Testis (tissue), 5 donors: ENCODE measurements at places on chromosomes 12 and 14. TPM values are rescaled to one million over a fixed set of nuclear protein-coding genes. Genes with fewer than 3 reads are reported as not detected.

GRCh38 chr12:13146336-13146938 is 43.0 kb upstream of the GSG1 start:
- DNase-seq, result peak; percentile 26

DNA sequence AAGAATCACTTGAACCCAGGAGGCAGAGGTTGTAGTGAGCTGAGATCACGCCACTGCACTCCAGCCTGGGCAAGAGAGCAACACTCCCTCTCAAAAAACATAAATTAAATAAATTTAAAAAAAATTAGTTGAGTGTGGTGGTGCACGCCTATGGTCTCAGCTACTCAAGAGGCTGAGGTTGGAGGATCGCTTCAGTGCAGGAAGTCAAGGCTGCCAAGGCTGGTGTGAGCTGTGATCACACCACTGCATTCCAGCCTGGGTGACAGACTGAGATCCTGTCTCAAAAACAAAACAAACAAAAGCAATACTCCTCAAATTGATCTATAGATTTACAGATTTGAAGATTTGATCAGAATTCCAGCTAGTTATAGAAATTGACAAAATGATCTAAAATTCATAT is 92.7 kb upstream of the RESF1 start:
- DNase-seq, result no peak

- DNase-seq, result peak; percentile 19
Observed at GRCh38 chr14:77804592-77804991, 4.7 kb downstream of the ADCK1 start.

Gene CAND1
- total RNA-seq, result 125 TPM

- no peak for DNase-seq
Observed at GRCh38 chr12:68400226-68400829, 68.2 kb upstream of the MDM1 start.

- no peak for DNase-seq
Observed at GRCh38 chr12:128702371-128702770, 121.4 kb downstream of the SLC15A4 start.

Gene KCNA1
- total RNA-seq, result 0.08 TPM

DNA sequence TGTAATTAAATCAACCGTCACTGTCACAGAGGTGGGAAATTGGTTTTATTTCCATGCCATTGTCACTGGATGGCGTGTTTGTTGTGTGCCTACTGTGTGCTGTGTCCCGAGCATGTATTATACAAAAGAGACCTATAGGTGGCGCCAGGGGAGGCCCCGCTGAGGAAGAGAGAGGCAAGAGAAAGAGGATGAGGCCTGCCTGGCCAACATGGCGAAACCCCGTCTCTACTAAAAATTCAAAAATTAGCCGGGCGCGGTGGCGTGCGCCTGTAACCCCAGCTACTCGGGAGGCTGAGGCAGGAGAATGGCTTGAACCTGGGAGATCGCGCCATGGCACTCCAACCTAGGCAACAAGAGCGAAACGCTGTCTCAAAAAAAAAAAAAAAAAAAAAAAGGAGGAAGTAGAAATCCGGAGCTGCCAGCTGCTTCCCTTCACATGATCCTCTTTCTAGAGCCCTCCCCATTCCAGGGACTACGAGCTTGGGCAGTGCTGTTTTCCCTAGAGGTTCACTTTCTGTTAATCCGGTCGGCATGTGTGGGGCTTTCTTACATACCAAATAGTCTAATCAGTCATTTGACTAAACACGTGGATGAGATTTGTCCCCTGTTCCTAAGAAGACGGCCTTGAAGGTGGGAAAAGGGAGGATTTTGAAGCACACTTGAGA is 6.4 kb upstream of the CCDC175 start:
- no peak for DNase-seq

Gene MYH6
- total RNA-seq, result 0.39 TPM

DNA sequence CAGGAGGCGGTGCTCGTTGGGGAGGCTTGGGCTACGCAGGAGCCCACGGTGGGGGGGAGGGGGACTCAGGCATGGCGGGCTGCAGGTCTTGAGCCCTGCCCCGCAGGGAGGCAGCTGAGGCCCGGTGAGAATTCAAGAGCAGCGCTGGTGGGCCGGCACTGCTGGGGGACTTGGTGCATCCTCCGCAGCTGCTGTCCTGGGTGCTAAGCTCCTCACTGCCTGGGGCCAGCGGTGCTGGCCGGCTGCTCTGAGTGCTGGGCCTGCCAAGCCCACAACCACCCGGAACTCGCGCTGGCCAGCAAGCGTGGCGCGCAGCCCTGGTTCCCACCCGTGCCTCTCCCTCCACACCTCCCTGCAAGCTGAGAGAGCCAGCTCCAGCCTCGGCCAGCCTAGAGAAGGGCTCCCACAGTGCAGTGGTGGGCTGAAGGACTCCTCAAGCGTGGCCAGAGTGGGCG is 3.2 kb downstream of the METTL25 start:
- no peak for DNase-seq

GRCh38 chr12:57944313-57945023 is 3.1 kb downstream of the ATP23 start:
- DNase-seq, result no peak

- no peak for DNase-seq
Observed at GRCh38 chr14:79949906-79950305, 261.4 kb downstream of the DIO2 start.

Gene CCDC177
- 1.7 TPM for total RNA-seq

DNA sequence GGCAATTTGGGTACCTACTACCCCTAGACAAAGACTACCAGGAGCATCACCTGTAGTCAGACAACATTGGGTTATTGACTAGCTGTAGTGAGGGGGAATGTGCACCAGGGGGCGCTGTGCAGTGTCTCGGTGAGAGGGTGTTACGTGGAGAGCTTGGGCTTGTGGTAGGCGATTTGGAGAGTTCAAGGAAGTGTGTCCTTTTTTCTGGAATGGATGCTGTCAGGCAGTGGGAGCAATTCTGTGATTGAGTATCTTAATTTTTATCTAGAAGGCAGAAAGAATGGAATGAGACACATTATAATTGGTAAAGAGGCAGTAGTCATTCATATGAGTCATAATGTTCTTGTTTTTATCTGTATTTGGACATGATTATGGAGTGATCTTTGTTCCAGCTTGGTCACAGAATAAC is 187.7 kb downstream of the GALC start:
- peak; percentile 56 for DNase-seq

Gene SMCO3
- not detected for total RNA-seq

- DNase-seq, result no peak
Observed at GRCh38 chr12:56632701-56633467, 2.8 kb upstream of the BAZ2A start.

GRCh38 chr14:24715239-24715638 is 81.2 kb upstream of the GZMB start:
- DNase-seq, result no peak

DNA sequence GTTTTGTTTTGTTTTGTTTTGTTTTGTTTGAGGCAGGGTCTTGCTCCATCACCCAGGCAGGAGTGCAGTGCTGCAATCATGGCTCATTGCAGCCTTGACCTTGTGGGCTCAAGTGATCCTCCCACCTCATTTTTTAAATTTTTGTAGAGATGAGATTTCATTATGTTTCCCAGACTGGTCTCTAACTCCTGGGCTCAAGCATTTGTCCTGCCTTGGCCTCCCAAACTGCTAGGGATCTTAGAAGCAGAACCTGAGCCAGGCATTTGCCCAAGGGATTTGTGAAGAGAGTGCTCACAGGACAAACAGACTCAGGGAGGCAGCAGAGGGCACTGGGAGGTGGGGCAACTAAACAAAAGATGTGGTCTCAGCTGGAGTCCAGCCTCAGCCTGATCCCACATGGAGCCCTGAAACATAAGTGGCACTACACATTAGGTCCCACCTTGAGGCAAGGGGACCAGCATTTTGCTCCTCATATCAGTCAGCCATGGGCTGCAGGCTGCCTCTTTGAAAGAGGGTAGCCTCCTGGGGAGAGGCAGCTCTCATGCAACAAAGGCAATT is 86.2 kb upstream of the CMKLR1 start:
- peak; percentile 21 for DNase-seq

- DNase-seq, result no peak
Observed at GRCh38 chr12:73599268-73599667, 938.4 kb upstream of the ATXN7L3B start.

GRCh38 chr14:69107407-69108003 is 45.4 kb downstream of the DCAF5 start:
- DNase-seq, result peak; percentile 48

Gene TAC3
- 2.5 TPM for total RNA-seq

Gene ESR2
- total RNA-seq, result 19.8 TPM

- no peak for DNase-seq
Observed at GRCh38 chr14:25150934-25151790, 101.2 kb upstream of the STXBP6 start.

GRCh38 chr12:105083551-105084105 is 630 bp downstream of the ALDH1L2 start:
- DNase-seq, result peak; percentile 61

- DNase-seq, result no peak
Observed at GRCh38 chr12:120705618-120706017, 4.6 kb upstream of the UNC119B start.

GRCh38 chr14:25049568-25050268 is at the start of gene STXBP6:
Gene STXBP6, minus strand, starts transcription at chr14:25050147. Its CDS starts 75,329 bp downstream, at chr14:24974818.
- peak; percentile 80 for DNase-seq

- no peak for DNase-seq
Observed at GRCh38 chr14:91858536-91859275, 8.6 kb downstream of the TC2N start.

DNA sequence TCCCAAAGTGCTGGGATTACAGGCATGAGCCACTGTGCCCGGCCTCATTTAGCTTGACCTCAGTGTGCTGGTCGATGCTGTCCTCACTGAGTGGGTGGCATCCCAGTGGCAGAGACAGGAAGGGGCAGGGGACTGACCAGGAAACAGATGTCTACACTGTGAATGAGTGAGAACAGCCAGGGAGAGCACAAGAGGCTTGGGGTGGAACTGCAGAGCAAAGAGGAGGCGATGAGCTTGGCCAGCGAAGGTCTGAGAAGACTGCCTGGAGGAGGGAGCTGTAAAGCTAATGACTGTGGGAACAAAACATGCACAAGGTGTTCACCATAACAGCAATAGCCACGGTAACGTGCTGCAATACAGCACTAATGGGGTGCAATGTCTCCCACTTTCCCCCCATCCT is 57.2 kb upstream of the BEGAIN start:
- DNase-seq, result no peak

Gene EML5
- total RNA-seq, result 17.7 TPM

DNA sequence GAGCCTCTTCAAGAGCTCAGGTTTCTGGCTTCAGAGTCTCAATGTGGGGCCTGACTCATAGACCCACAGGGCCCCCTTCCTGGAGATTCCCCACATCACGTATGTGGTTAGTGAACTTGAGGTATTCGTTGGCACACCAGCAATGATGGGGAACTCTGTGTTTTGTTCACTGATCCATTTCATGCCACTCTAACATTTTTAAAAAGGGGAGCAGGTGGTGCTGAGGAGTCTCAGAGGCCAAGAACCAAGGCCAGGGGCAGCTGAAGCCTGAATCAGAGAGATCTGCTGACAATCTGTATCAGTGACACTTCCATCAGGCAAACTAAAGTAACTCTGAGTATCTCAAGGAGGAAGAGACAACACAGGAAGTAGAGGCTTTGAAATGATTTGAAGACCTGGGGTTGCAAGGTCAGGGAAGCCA is 323.4 kb downstream of the VRK1 start:
- DNase-seq, result no peak

GRCh38 chr14:64541261-64541971 is 875 bp downstream of the HSPA2 start:
- DNase-seq, result peak; percentile 29

DNA sequence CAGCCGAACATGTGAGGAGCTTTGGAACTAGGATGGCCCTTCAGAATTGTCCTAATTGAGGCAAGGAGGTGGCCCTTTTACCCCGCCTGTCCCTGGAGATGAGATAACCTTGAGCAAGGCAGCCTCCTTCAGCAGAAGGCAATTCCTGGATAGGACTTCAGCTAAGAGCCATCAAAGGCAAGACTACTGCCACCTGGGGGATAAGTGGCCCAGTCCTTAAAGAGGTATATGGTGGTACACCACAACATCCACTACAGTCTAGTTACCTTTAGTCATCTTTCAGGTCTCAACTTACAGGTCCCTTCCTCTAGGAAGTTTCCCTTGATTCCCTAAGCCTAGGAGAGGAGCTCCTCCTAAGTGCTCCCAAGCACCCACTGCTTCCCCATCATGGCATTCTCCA is 204.2 kb upstream of the CDKN3 start:
- no peak for DNase-seq

Gene NANOG
- total RNA-seq, result 1.1 TPM

Gene SLC22A17
- total RNA-seq, result 93.8 TPM

GRCh38 chr12:92300777-92301176 is 155.1 kb upstream of the BTG1 start:
- no peak for DNase-seq

Gene MANSC4
- 3.4 TPM for total RNA-seq

DNA sequence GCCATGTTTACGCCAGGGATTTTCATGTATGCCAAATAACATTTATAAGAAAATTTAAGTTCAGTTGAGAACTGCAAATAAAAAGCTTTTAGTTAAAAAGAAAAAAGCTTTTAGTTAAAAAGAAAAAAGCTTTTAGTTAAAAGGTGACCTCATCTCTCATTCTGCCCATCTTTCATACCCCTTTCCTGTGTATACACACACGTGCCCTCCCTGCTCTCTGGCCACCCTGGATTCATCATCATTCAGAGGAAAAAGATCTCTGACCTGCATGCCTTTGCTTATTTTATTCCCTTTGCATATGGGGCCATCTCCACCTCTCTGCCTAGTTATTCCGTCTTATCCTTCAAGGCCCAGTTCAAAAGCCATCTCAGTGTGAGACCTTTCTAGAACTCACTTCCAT is 38.1 kb upstream of the CDK17 start:
- DNase-seq, result no peak

Gene RTL1
- 0.94 TPM for total RNA-seq

DNA sequence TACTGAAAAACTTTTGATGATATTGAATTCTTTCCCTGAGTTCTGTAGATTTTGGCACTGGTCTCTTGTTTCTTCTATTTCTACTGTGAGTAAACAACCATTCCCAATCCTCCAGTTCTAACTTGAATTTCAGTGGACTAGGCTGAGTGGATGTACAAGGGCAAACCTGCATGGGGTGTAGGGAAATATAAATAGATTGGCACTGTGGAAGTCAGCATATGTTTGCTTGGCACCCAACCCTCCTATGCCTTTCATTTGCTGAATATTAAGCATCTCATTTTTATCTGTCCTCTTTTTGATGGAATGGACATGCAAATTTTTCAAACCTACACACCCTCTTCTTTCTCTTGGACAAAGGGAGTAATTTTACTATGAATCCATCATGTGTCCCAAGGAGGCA is 828.3 kb downstream of the DIO2 start:
- DNase-seq, result no peak
